T follicular helper cell (primary cell): ENCODE measurements at places on chromosomes 16 and 17.

DNA sequence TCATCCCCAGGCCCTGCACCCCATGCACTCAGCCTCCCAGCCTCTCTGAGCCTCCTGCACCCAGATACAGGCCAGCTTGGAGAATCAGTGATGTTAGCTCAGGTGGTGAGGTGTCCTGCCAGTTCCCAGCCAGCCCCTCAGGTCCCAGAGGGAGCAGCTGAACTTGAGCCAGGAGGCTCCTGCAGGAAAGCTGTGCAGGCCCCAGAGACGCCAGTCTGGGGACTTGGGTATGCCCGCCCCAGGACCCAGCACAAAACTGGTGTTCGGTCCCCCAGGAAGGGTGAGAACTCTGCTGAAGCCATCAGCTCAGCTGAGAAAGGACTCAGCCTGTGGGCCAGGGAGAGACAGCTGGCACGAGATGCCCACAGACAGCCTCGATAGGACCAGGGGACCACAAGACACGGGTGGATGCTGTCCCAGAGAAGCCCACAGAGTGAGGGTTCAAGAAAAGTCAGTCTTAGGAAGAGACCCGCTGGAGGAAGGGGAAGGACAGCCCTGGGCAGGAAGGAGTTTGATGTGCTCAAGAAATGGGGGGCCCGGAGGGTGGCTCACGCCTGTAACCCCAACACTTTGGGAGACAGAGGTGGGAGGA is 11.0 kb downstream of the ENDOV start:
- no peak for DNase-seq

DNA sequence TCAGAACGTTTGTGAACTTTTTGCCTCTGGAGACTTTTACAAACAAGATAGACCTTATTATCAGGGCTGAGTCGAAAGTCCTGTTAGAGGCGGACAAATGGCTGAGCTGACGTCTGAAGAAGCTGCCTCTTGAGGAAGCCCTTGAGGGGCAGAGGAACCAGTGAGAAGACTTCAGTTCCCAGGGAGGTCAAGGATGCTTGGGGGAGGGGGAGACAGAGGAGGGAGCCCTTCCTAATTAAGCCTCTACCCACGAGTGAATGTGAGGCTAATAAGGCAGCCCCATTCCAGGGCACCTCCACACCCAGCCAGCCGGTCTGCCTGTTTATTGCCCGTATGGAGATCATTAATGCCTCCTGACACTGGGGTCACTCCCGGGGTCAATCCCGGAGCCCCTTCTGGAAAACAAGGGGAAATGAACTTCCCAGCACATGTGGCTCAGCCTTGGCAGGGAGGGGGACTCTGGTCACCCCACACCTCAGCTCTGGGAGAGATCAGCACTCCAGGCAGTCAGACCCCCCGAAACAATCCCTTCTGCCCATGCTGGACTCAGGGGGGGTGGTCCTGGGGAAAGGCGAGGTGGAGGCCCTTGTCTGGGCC is 9.2 kb upstream of the TBX4 start:
- no peak for DNase-seq

DNA sequence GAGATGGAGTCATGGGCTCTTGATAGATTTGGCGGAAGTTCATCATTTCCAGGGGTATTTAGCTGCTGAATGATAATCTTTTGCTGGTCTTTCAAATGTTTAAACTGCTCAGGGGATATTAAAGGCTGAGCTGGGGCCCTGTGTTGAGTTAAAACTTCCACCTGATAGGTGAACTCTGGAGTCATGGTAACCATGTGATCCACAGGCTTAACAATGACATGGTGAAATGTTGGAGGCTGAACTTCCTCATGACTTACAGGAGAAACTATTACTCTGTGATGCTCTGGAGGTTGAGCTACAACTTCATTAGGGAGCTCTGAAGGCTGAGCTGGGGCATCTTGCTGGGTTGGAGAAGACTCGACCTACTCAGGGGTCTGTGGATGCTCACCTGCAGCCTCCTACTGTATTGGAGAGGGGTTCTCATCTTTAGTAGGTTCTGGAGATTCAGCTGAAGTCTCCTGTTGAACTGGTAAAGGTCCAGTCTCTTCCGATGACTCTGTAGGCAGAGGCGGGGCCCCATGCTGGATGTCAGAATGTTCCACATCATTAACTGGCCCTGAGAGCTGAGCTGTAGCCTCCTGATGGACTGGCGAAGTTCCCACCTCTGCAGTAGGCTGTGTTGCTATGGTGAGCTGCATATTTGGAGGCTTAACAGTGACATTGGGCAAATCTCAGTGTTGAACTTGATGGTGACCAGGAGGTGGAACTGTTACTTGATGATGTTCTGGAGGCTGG is 24.2 kb downstream of the RDM1 start:
- no peak for DNase-seq

DNA sequence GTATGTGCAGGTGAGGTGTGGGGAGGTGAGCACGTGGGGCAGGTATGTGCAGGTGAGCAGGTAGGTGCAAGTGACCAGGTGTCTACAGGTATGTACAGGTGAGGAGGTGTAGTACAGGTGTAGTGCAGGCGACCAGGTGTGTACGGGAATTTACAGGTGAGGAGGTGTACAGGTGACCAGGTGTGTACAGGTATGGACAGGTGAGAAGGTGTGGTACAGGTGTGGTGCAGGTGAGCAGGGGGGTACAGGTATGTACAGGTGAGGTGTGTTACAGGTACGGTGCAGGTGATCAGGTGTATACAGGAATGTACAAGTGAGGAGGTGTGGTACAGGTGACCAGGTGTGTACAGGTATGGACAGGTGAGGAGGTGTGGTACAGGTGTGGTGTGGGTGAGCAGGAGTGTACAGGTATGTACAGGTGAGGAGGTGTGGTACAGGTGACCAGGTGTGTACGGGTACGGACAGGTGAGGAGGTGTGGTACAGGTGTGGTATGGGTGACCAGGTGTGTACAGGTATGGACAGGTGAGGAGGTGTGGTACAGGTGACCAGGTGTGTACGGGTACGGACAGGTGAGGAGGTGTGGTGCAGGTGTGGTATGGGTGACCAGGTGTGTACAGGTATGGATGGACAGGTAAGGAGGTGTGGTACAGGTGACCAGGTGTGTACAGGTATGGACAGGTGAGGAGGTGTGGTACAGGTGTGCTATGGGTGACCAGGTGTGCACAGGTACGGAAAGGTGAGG is 12.8 kb upstream of the DBNDD1 start:
- no peak for DNase-seq

GRCh38 chr16:49619811-49620157 is 236.1 kb downstream of the ZNF423 start:
- no peak for DNase-seq

GRCh38 chr16:67977005-67977404 is 3.3 kb downstream of the DPEP3 start:
- DNase-seq = no peak

DNA sequence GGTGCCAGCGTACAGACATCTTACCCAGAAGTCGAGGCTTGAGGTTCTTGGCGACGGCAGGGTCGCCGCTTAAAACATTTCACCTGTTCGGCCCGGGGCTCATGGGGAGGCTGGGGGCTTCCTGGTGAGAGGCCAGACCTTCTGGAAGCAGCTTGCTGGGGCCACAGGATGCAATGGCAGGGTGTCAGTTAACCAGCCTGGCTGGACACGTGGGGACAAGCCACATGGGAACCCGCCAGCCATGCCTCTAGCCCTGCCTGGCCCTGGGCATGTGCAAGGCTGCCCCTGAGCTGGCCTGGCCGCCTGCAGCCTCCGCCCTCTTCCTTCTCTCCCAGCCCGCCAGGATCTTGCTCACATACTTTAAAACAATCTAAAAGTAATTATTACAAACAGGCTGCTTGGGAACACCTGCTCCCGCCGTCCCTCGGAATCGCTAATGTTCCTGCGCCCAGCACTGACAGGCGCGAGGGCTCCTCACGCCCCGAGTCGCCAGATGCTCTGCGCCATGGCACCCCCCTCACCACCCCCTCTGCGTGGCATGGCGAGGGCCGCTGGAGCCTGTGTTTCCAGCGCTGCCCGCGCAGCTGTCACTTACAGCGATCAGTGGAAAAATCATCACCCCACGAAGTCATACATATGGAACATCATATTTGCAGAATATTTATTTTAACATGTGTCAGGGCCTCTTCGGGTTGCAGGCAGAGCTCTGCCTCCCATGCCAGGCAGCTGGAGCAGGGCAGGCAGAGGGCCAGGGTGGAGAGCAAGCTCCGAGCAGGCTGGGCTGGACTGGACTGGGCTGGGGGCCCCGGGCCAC is 188.7 kb upstream of the GSE1 start:
- DNase-seq = no peak

GRCh38 chr16:75580-76501 is 2.2 kb upstream of the MPG start:
- no peak for DNase-seq

GRCh38 chr16:86286991-86287663 is 223.2 kb upstream of the FOXF1 start:
- DNase-seq = no peak

DNA sequence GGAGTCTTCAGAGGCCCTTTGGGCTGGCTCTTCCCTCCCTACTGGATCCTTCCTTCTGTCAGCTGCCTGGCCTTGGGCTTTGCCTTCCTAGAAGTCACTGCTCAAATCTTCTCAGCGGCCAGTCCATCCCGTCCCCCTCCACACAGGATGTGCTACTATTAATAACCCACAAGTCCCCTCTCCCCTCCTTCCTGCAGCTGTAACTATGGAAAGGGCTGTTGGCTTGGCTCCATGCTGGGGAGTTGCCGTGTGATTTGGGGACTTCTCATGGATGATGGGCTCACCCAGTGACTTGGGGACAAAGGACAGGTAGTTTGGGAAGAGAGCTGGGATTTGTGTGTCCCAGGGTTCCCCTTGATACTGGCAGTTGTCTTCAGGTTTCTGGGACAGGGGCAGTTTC is 19.4 kb downstream of the TMEM94 start:
- DNase-seq = no peak

- no peak for DNase-seq
Observed at GRCh38 chr16:83685615-83686165, 122.1 kb upstream of the HSBP1 start.

GRCh38 chr17:41837761-41838538 is at the start of gene KLHL10:
KLHL10 (plus strand) TSS chr17:41837825; CDS start chr17:41837933, 108 bp downstream.
- DNase-seq = no peak

- DNase-seq = no peak
Observed at GRCh38 chr17:13537167-13537731, 64.5 kb downstream of the HS3ST3A1 start.

- no peak for DNase-seq
Observed at GRCh38 chr17:5468075-5468473, 708 bp downstream of the DHX33 start.

GRCh38 chr17:17440938-17441675 is 35.7 kb upstream of the MED9 start:
- no peak for DNase-seq

DNA sequence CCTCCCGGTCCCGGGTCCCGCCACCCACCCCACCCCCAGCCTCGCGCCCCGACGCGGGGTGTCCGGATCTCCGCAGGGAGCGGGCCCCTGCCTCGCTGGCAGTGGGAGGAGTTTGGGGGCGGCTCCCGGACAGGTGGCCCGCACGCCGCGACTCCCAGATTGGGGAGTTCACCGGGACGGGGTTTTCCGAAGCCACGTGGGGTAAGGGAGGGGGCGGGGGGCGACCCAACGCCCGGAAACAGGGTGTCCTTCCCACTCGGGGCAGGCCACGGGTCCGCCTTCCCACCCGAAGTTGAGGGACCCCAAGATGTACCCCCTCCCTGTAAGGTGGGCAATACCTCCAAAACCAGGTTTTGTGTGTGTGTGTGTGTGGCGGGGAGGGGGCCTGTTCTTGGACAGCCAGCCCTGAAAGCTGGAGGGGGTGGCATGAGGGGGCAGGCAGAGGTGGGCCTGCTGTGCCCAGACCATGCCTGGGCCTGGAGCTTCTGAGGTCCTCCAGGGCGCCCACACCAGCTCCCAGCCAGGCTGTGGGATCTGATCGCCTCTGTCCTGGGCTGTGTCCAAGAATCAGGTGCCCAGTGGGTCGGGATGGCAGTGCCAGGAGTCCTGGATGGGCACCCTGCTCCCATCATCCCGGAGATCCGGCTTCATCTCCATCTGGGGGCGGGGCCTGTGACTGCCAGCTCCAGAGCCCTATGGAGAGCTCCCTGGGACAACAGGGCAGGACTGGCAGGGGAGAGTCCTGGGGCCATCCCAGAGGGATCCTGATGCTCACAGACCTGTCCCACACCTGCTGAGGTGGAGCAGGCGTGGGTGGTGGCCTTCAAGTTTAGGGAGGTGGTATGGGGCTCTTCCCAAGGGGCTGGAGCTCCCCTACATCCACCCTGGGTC is 767 bp downstream of the SYNGR2 start:
- peak; percentile 53 for DNase-seq

GRCh38 chr17:43808076-43808475 is 24.9 kb downstream of the MPP3 start:
- DNase-seq = no peak

GRCh38 chr17:65017207-65017774 is 39.2 kb downstream of the GNA13 start:
- DNase-seq = no peak

- DNase-seq = no peak
Observed at GRCh38 chr17:7354262-7354843, 603 bp upstream of the TMEM95 start.

GRCh38 chr16:85785927-85786326 is 13.4 kb downstream of the EMC8 start:
- DNase-seq = no peak

DNA sequence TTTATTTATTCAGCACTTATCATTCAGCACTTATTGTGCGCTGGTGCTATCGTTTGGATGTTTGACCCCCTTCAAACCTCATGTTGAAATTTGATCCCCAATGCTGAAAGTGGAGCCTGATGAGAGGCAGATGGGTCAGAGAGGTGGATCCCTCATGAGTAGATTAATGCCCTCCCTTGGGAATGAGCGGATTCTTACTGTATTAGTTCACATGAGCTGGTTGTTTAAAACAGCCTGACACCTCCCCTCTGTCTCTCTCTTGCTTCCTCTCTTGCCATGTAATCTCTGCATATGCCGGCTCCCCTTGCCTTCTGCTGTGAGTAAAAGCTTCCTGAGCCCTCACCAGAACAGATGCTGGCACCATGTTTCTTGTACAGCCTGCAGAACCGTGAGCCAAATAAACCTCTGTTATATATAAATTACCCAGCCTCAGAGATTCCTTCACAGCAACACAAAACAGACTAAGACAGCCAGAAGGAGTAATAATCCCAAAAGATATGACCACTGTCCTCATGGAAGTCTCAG is 111.1 kb downstream of the CACNG3 start:
- no peak for DNase-seq

DNA sequence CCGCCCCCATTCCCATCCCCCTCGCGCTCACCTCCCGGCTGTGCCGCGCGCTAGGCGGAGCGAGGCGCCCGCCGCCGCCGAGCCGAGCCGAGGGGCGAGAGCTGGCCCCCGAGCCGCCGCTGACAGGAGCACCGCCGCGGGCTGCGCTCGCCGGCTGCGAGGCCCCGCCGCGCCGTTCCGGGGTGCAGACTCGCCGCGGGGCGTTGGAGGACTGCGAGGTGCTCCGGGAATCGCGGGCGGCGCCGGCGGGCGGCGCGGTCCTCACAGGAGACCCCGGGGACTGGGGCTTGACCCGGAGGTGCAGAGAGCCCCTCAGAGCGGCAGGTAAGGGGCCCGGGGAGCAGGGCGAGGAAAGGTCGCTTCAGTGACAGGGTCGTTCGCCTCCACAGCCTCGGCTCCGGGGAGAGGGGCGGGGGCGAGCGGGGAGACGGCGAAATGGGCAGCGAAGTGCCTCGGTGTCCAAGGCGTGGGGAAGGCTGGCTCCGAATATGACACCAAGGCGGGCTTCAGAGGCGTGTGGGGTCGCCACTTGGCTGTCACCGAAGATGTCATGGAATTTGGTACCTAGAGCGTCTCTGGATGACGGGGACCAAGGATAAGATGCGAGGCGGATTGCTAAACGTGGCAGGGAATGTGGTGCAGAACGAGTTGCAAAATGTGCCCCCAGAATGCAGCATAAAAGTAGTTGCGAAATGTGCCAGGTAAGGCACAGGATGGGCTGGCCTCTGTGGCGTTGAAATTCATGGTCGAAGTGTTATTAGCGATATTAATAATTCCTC is 580 bp downstream of the TANC2 start:
- DNase-seq = peak; percentile 54
